ENCODE measurements at places on chromosomes 16 and 17.

DNA sequence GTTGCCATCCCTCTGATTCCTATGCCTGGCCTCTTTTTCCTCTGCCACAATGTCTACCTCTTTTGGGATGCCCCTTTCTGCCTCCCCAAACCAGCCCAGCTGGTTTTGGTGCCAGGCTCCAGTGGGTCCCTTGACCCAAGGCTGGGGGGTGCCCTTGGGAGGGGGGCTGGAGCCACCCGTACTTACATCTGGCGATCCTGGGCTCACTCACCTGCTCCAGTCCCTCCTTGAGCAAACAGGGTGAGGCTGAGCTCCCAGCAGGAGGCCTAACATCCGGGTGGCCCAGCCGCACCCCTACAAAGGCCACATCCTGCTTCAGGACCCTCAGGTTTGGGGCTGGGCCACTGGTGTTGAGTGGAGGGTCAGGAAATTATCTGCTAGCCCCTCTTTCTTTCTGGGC, 1.2 kb downstream of the ERN2 start:
- DNase-seq: no peak

- no peak for DNase-seq
Observed at GRCh38 chr17:50920041-50920410, 53.9 kb upstream of the TOB1 start.

DNA sequence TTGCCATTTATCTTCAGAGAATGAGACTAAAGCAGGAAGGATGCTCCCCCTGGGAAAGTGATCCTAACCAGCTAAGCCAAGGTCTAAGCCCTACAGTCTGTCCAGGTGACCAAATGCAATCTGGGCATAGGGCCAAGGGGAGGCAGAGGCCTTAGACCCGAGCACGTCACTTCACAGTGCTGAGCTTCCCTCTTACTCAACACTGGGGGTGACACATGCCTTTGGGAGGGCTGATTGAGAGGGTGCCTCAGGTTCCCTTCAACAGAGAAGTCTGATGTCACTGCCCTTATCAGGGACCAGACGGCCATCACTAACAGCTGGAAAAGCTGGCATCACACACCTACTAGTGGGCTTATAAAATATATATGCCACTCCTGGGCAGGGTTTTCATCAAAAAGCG, 4.0 kb downstream of the CIAO2B start:
- peak; percentile 82 for DNase-seq

- DNase-seq: peak; percentile 6
Observed at GRCh38 chr16:50838165-50838564, 96.3 kb downstream of the CYLD start.

Data from fibroblast of mammary gland (primary cell).